ENCODE measurements at places on chromosomes 11 and 22.

GRCh38 chr11:59010708-59011107 is 71.4 kb downstream of the GLYATL1 start:
- no peak for DNase-seq

DNA sequence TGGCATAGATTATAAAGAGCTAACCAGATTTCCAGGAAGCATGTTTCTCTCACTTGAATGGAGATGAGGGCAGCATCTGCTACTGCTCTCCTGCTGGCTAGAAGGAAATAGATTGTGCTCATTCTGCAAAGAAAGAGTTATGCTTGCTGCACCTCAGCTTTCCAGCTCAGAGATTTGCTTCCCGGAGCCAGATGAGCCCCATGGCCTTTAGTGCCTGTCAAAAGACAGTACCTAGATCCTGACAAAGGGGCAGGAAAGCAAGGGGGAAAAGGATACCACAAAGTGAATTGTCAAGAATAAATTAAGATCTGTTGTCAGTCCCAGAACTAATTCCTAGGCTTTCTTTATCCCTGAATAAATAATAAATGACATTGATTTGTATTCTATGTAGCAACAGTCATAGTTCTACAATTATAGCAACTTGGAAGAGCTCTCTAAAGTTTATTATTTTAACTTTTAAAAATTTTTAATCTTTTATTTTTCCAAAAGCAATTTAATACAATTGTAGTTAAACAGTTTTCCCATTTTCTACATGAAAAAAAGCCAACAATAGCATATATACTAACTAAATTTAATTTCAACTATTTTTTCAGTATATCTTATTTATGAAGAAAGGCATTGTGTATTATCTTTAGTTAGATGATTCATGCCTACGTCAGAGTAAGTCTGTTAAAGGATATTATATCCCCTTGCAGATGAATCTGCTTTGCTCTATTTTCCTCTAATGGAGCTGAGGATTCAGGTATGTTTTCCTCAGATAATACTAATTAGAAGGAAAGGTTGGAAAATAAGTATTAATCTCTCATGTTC is 306.1 kb upstream of the DDI1 start:
- DNase-seq, result no peak

- DNase-seq, result no peak
These were observed 3.8 kb upstream of the GP1BB start for GRCh38 chr22:19719488-19720021.

DNA sequence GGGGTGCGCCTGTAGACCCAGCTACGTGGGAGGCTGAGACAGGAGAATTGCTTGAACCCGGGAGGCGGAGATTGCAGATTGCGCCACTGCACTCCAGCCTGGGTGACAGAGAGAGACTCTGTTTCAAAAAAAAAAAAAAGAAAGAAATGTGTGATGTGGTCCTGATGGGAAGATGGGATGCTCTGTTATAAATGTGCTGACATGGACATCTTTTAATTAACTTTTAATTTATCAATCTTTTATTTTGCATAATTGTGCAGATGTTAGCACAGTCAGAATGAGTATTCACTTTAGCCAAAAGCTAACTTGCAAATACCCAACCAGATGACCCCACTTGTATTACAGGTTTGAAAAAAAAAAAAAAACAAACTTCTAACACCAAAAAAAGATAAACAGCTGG is 23.8 kb upstream of the USP47 start:
- DNase-seq, result no peak

DNA sequence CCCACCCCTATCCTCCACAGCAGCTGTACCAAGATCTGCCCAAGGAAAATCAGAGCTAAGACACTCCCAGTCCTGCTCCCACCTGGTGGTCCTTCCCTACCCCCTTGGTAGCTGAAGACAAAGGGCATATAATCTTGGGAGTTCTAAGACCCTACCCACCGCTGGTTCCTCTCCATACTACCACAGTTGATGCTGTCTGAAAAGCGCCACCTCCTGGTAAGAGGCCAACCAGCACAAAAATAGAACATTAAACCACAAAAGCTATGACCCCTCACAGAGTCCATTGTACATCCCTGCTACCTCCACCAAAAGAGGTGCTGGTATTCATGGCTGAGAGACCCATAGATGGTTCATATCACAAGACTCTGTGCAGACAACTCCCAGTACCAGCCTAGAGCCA is 161.5 kb upstream of the ARHGAP42 start:
- no peak for DNase-seq

GRCh38 chr11:11265320-11265719 is 87.7 kb downstream of the CSNK2A3 start:
- DNase-seq, result no peak
